ENCODE measurements at places on chromosomes 1 and 21.
A peak's percentile ranks its signal among the peaks of the same experiment; 100 is the strongest.

DNA sequence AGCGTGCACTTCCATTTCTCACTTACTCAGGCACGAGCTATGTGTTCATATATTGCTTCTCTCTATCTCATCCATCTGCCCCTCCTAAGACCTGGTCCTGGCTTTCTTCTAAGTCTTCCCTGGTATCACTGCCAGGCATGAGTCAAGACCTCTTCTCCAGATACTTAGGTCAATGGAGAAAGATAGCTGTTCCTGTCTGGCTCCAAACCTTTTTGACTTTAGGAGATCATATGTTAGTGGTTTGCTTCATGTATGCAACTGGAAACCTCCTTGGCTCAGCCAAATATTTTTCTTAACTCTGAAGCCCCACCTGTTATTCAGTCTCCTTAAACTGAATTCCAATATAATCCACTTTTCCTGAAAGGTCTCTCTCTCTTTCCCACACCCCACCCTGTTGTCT, 211.6 kb upstream of the PTBP2 start:
- no peak for DNase-seq

GRCh38 chr1:172390683-172391551, 29.6 kb upstream of the C1orf105 start:
- no peak for DNase-seq

GRCh38 chr21:22456241-22456640, 1458.0 kb downstream of the NCAM2 start:
- DNase-seq, result no peak

GRCh38 chr1:1092149-1092855, 18.2 kb upstream of the RNF223 start:
- DNase-seq, result no peak

DNA sequence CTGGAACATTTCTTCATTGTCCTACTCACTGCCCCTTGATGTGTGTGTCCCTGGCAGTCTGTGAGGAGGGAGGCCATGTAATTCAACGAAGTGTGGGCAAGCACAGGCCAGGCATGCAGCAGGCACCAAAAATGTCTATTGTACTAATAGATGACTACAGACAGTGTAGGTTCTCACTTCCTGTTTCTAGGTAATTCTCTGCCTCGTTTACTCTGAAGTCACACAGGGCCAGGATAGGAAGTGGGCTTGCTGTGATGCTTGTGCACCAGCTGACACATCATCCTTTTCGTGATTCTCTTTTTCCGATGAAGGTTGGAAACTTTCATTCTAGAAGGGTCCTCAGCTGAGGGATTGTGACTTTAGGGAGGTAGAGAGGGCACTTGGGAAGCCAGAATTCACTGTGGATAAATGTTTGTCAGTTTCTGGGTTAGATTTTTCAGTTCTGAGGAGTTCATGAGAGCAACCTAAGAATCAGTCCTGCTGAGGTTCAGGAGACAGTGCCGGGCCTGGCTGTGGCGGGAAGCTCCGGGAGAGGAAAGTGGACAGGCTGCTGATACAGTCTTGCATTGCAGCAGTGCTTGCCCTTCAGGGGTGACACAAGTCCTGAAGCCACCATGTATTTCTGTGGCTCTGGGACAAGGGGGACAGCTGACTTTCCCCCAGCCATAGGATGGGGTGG, 4.3 kb upstream of the CSF1 start:
- peak; percentile 50 for DNase-seq

DNA sequence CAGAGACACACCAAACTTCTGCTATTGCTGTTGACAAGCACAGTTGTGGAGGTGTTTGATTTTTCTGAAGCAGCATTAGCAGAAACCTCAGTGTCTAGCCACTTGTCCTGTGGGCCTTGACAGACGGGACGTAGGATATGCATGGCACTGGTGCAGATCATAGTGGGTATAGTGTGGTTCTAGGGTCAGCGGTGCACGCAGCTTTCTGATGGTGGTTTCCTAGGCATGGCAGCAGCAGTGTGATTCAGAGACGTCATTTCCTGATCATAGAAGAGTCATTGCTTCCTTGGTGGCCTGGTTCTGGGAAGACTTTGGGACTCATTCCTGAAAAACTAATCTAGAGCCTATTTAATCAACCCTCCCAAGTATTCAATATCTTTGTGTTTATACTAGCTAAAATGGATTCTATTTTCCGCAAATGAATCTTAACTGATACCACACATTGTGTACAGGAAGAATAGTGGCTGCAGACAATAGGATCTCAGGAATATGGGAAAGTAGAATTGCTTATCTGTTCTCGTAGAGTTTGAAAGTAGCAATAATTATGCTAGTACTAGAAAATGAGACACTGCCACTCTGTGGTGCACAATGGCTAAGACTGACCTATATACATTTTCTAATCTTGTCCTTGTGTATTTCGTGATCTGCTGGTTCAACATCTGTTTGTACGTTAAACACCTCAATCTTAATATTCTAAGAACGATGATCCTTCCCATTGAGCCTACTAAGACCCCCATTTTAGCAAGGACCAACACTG, 2.8 kb upstream of the USP1 start:
- no peak for DNase-seq

- DNase-seq, result no peak
Measured at GRCh38 chr21:32764186-32764585, 7.4 kb downstream of the PAXBP1 start.

- no peak for DNase-seq
Measured at GRCh38 chr1:77200806-77201205, 18.4 kb downstream of the PIGK start.

DNA sequence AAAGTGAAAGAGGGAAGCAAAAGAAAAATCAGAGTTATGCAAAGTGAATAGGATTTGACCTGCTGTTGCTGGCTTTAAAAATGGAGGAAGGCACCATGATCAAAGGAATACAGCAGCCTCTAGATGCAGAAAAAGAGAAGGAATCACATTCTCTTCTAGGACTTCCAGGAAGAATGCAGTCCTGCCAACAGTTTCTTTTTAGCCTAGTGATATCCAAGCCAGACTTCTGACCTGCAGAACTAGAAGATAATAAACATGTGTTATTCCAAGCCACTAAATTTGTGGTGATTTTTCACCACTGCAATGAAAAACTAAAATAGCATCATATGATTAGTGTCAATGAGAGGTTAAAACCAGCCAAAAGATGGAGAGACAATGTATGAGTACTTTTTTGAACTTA, 101.9 kb upstream of the ADAMTS5 start:
- no peak for DNase-seq

DNA sequence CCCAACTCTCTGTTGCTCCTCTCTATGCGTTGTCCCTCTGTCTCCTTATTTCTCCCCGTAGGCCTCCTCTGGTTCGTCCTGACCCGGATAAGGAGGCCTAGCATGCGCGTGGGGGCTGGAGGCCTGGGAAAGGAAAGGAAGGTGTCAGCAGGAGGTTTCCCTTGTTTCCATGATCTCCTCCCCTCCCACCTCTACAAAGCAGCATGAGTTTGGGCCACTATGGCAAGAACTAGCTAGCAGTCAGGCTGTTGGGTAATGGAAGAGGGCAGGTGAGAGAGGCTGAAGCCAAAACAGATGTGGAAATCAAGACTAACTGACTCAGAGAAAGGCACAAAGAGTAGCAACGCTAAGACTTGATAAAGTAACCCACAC, 687 bp upstream of the SEMA6C start:
- no peak for DNase-seq

GRCh38 chr1:164969253-164969652, 387.3 kb downstream of the LMX1A start:
- DNase-seq, result no peak

GRCh38 chr21:25426580-25426979, 180.7 kb downstream of the MRPL39 start:
- DNase-seq, result no peak

DNA sequence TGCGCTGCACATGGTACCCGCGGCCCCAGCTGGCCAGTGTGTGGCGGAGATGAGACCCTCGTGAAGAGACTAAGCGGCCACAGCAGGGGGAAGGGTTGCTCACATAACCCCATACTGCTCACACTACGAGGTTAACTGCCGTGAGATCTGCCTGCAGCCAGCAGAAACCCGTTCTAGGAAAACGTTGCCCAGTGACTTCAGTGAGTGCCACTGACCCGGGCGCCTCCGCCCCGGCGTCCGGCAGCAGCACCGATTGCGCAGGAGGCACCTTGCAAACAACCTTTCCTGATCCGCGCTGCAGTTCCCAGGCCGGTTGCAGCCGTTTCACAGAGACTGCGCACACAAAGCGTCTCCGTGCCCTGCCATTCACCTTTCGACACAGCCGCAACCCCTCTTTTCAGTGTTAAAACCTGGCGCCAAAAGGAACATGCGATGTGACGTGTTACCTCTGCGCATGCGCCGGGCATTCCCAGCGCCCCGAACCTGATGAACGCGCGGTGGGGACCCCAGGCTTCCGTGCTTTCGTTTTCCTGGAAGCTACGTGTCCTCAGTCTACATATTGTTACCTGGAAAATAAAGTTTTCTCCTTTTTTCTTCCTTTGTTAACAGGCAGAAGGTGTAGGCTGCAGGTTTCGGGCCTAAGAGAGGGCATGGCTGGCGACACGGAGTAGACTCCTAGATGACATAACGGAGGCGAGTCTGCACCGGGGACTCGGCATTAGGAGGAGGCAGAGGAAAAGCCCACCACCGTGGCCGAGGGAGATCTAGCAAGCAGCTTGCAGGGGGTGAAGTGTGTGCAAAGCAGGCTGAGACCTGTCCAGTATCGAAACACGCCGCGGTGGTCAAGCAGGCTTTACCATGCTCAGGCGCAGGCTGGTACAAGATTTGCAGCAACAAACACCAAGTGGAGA, 8.9 kb downstream of the VPS26C start:
- peak; percentile 80 for DNase-seq

DNA sequence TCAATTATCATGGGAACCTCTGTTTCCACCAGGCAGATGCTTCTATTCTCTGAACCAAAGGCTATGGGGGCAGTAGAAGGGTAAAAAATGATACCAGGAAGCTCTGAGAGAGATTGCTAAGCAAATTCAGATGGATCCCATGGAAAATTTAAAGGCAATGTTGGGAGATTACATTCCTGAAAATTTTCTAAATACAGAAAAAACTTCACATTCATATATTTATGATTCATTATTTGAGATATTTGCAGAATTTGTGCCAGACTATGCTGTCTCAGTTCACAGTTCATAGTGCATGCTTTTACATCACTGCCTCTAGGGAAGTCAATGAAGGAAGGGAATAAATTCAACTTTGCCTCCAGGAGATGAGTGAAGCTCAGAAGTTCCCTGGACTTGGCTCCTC, 57.5 kb downstream of the KCNT2 start:
- DNase-seq, result no peak

DNA sequence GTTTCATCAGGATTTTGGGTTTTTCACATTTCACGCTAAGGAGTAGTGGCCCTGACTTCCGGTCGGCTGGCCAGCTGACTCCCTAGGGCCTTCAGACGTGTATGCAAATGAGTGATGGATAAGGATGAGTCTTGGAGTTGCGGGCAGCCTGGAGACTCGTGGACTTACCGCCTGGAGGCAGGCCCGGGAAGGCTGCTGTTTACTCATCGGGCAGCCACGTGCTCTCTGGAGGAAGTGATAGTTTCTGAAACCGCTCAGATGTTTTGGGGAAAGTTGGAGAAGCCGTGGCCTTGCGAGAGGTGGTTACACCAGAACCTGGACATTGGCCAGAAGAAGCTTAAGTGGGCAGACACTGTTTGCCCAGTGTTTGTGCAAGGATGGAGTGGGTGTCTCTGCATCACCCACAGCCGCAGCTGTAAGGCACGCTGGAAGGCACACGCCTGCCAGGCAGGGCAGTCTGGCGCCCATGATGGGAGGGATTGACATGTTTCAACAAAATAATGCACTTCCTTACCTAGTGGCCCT, 23.1 kb upstream of the TNFRSF1B start:
- DNase-seq, result peak; percentile 86

- no peak for DNase-seq
Measured at GRCh38 chr1:6134741-6135510, 45.2 kb downstream of the CHD5 start.

DNA sequence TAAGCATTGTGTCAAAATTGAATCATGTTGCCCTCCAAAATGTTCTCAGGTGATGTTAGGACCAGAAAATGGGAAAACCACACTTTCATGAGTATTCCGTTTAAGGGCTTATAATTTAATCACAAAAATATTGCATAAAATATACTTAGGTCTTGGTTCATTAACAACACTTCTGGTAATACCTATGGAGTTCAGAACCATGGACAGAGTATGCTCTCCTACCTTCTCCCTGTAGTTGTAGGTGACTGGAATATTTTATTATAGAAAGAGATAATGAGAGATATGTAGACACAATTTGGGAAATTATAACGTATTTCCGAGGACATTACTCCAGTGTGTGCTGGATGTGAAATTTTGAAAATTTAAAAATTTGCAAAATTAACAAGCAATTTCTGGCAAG, 232.5 kb downstream of the NCAM2 start:
- DNase-seq, result no peak

- peak; percentile 75 for DNase-seq
Measured at GRCh38 chr1:58781541-58782177, 2.2 kb downstream of the JUN start.

DNA sequence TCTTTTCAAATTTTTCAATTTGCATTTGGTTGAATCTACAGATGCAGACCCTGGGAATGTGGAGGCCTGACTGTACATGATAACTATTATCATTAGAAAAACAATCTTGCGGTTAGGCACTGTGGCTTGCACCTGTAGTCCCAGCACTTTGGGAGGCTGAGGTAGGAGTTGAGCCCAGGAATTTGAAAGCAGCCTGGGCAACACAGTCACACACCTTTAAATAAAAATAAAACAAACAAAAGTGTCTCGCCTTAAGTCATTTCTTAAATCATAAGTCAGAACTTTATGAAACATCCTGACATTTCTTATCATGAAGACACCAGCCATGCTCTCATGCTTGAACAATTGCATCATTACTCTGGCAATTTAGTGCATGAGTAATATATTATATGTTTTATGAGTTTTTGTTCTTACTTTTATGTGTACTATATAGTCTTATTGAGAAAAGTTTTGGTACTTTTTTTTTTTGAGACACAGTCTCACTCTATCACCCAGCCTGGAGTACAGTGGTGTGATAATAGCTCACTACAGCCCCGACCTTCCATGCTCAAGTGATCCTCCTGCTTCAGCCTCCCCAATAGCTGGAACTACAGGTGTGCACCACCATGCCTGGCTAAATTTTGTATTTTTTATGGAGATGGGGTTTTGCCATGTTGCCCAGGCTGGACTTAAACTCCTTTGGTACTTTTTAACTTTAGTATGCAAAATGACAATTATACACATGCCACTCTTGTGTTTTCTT, 7.8 kb downstream of the TBX19 start:
- DNase-seq, result no peak

- no peak for DNase-seq
Measured at GRCh38 chr1:14590411-14591180, 7.9 kb upstream of the KAZN start.

GRCh38 chr1:17248781-17249180, at the start of gene PADI3:
PADI3 (plus strand) TSS chr1:17249098; CDS start chr1:17249138, 40 bp downstream.
- no peak for DNase-seq

- no peak for DNase-seq
Measured at GRCh38 chr1:91537281-91537986, 36.8 kb downstream of the CDC7 start.

DNA sequence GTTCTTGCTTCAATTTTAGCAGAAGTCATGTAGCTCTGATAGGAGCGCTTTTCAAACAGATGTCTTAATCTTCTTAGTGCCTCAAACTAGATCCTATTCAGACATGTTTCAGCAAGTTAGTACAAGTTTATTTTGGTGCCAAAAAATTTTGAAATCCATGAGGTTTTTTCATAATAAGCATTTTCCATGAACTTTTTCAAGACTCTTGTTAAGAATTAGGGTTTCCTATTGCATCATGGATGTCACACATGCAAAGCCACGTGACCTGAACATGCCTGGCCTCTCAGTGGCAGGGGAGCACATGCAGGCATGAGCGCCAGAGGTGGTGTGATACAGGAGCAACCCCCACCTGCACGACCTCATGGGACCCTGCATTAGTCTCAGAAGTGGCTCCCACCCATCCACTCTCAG, 67.6 kb downstream of the POFUT2 start:
- no peak for DNase-seq

Data from small intestine (tissue), 16 donors.